Kasumi-1 (cell line): ENCODE measurements at places on chromosomes 5 and 9.

DNA sequence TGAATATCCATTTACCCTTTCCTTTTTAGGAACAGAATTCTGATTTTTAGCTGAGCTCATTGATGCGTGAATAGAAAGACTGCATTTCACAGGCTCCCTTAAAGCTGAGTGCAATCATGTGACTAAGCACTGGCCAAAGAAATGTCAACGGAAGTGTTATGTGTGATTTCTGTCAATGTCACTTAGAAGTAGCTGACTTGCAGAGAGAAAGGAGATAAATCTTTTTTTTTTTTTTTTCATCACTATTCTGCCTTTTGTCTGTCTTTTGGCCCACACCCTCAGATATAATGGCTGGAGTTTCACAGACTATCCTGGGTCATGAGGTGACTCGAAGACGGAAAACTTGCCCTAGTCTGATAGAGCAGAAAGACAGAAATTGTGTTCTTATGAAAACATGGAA is 39.3 kb upstream of the SLC27A6 start:
- no peak for DNase-seq

DNA sequence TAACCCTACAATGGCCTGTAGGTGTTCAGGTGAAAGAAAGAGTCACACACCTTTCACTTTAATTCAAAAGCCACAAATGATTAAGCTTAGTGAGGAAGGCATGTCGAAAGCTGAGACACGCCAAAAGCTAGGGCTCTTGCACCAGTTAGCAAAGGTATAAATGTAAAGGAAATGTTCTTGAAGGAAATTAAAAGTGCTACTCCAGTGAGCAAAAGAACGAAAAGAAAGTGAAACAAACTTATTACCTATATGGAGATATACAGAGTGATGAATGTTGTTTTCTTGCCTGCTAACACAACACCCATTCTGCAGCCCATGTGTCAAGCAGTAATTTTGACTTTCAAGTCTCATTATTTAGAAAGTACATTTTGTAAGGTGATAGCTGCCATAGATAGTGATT is 254.2 kb upstream of the SLC24A2 start:
- DNase-seq, result no peak

DNA sequence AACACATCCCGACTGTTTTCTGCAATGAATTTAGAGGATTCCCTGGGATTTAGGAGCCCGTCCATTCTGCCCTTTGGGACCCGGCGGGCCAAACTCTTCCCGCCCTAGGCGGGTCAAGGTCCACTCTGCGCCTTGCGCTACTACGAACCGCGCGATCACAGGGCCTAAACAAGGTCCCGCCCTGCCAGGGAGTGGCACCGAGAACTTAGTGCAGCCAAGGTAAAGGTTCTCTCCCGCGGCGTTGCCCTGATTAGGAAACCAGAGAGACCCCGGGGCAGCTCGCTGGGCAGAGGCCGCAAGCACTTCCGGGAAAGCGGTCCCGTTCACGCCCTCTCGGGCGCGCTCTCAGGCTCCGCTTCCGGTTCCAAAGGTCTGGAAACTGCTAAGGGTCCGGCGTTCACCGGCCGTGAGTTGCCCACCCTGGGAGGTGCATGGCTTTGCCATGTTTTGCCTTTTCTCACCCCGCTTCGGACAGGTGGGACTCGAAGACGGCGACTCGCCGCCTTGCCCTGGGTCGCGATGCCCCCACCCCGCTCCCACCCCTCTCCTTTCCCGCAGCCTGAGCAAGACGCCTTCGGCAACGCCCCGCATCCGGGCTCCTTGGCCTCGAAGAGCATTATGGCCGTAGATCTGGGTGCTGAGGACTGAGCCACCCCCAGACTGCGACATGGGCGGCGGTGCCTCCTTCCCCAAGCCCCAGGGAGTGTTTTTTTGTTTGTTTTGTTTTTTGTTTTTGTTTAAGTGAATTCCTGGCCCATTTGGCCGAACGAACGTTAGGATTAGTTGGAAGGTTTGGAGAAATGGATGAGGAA is 23.4 kb downstream of the HNRNPK start:
- DNase-seq, result no peak

GRCh38 chr9:93525476-93525875 is 50.9 kb upstream of the PHF2 start:
- DNase-seq, result no peak

GRCh38 chr5:50463726-50464125 is 22.6 kb upstream of the EMB start:
- no peak for DNase-seq

GRCh38 chr5:137412136-137412535 is 87.0 kb downstream of the SPOCK1 start:
- DNase-seq, result no peak
